GM12864 (cell line): ENCODE measurements at places on chromosomes 5 and 9.

GRCh38 chr5:132074091-132074771 lies 642 bp downstream of the CSF2 start:
- DNase-seq, result no peak

DNA sequence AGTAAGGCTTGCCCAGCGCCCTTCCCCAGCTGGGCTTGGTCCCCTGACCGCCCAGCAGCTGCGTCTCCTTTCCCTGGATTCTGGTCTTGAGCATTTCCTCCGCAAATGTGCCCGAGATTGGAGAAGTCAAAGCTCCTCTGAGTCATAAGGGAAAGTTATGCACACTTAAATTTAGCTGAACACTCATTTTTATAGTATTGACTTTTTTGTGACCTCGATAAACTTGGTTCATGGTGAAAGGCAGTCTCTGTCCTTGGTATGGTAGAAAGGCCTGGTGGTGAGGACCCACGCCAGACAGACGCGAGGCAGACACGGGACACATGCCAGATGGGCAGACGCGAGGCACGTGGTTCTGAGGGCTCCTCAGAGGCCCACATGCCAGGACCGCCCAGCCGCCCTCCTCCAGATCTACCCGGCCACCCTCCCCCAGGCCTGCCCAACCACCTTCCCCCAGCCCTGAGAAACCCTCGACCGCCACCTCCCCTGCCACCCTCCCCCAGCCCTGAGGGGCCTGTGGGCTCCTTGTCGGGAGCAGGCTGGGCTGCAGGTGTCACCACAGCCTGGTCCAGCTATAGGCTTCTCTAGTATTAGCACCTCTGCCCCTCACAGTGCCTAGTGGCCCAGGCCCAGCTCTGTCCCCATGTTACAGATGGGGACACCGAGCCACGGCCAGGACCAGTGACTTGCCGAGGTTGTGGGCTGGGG lies 60.9 kb upstream of the CACNA1B start:
- peak; percentile 38 for DNase-seq

DNA sequence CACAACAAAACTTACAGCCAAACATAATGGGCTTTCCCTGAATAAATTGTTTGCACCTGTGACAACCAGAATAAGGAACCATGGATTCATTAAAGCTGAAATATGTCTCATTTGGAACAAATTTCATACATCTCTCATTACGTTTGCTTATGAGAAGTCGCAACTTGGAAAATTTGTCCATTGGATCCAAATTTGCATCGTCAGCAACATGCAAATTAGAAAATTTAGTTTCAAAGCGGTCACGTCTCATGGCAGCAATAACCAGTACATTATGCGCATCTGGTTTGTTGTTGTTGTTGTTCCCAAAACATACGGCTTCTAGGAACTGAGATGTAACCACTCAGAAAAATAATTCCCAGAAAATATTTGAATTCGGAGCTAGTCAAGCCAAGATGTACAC lies 1311.5 kb upstream of the CDH6 start:
- no peak for DNase-seq

- DNase-seq, result no peak
Measured at GRCh38 chr5:7886849-7887475, 18.0 kb downstream of the MTRR start.

DNA sequence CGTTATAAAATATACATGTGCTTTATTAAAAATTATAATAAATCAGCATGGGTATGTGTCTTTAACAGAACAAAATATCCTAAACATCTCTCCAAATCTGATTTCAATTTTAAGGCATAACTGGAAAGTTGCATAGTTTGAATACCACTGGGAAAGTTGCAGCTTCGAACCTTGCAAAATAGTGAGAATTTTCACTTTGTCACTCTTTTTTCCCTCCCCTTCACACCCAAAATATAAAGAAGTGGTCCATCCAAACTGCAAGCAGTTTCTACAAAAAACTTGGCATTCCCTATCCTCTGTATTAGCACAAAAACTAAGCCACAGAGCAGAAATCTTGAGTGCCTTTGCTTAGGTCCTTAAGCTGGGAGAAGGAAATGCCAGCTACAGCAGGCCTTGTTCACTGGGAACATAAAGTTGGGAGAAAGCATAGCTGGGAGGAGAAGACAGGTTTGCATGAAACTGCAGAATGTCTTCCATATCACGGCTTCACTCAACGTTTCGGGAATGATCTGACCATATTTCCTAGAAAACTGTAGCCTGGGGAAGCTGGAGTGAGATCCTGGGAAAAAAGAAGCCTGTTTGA lies 400.3 kb downstream of the EBF1 start:
- no peak for DNase-seq

DNA sequence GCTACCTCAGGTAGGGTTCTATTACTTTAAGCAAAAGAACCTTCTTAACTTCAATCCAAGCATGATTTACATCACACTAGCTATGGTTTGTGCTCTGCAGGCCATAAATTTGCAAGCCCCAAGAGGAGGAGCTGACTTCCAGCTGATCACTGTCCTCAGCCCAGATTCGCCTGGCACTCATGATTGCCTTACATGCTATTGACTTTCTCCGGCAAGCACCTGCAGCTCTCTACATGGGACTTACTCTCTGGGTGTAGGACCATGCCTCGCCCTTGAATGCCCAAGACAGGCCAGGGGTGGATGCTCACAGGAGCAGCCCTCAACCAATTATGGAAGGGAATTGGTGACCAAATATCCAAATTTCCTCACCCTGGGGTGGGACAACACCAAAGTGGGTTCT lies 99.8 kb downstream of the ESM1 start:
- DNase-seq, result no peak

DNA sequence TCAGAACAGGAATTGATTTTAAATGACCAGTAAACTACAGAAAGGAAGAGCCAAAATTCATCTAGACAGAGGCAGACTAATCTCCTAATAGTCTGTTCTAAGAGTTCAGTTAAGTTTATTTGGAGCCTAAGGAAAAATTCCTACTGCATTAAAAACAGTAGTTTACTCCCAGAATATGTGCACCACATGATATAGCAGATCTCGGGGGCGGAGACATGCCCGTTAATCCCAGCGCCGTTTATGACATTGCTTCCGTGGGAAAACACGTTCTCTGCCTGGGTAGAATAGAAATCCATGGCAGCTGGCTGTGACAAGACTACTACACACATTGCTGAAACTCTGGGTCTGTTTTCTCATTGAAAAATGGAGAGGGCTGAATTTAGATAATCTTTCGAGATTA lies 11.4 kb downstream of the HABP4 start:
- DNase-seq, result no peak

DNA sequence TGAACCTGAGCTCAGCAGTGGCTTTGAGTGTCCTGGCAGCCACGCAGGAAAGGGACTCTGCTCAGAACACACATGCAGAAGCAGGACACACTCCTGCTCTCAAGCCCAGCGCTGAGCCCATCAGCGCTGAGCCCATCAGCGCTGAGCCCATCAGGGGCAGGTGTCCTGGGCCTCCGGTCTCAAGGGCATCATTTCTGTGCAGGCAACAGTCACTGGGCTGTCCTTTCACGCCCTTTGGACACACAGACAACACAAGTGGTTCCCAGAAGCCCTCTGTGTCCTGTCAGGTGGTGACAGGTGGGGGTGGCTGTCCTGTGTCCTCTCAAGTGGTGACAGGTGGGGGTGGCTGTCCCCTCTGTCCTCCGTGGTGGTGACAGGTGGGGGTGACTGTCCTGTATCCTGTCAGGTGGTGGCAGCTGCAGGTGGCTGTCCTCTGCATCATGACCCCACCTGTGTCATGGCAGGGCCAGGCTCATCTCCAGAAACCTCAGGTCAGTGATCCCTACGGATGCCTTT lies 39.0 kb upstream of the CLPTM1L start:
- no peak for DNase-seq

DNA sequence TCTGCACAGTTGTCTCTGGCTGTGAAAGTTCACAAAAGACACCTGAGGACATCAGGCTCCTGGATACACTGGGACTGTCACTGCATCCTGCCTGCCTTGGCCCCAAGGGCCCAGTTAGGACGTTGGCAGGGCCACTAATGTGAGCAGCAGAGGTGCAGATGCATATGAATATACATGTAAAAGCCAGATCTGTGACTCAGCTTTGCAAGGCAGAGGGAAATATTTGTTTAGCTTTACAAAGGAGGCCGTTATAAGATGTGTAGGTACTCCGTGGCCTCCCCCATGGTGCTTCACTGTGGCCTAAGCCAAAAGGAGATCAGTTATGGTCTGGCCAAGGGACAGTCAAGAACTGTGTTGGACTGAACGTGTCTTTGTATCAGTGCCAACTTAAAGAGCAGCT lies 4.1 kb upstream of the C1QTNF3 start:
- no peak for DNase-seq

DNA sequence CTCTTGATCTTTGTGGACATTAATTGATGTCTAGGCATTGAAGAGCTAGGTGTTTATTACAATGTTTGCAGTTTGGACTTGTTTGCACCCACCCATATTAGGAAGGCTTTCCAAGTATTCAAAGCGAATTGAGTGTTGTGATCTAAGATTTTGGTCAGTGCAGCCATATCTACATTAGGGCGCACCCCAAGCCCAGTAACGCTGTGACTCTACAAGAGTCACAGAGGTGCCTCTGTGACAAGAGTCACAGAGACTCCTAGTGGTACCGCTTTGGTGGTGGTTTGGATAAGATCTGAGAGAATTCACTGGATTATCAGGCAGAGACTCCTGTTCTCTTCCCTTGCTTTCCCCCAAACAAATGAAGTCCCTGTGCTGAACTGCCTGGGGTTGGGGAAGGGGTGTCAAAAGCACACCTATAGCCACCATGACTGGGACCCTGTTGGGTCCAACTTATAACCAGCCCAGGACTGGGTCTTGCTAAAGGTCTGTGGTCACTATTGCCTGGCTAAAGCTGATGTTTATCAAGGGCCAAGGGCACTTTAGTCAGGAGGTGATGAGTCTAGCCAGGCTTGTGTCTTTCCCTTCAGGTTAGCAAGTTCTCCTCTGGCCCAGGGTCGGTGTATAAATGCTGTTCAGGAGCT lies 114.1 kb upstream of the RIOK2 start:
- peak; percentile 13 for DNase-seq

- no peak for DNase-seq
Measured at GRCh38 chr9:115158661-115159481, 40.9 kb upstream of the TNC start.

DNA sequence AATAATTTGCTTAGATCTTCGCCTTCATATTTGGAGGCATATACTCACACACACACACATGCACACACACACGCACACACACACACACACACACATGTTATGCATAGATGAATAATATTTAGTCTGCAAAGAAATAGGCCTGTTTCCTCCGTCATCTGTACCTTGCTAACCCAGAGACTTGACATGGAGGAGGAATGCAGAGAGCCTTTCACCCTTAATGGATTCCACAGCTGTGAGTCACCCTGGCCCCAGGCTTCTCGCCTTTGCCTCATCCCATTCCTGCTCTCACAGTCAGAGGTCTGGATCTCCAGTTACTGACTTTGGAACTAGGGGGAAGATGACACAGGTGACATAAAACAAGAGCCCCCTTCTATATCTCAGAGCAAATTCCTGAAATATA lies 29.7 kb downstream of the ZNF462 start:
- no peak for DNase-seq

DNA sequence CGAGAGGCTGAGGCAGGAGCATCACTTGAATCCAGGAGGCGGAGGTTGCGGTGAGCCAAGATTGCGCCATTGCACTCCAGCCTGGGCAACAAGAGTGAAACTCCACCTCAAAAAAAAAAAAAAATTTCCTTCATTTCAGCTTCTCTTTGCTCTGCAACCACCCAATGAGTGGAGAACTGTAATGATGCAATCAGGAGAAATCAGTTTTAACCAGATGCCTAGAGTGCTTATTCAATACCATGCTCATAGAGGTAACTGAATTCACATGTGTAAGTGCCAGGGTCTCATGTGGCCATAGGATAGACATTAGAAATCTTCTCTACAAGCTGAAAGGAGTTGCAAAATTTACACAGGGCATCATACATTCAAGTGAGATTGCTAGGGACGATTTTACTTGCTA lies 70.6 kb downstream of the HMHB1 start:
- no peak for DNase-seq

DNA sequence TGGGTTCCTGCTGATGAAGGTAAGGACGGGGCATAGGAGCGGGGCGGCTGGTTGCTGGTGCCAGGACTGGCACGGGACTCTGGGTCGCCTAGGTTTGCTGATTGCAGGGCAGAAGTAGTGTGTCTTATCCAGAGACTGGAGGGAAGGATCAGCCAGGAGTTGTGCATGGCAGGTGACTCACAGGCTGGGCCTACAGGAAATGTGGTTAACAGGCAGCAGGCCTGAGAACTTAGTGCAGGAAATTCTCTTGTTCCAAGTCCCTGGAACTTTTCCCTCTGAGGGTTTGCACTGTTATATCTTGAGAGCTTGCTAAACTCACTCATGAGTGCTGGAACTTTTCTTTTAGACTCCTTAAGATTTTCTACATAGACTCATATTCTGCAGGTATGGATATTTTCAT lies 95.1 kb downstream of the ANXA2R start:
- no peak for DNase-seq

- no peak for DNase-seq
Measured at GRCh38 chr5:54445691-54446378, 9.7 kb upstream of the HSPB3 start.

- no peak for DNase-seq
Measured at GRCh38 chr5:141709699-141710267, 27.8 kb upstream of the ARAP3 start.

- no peak for DNase-seq
Measured at GRCh38 chr5:180130291-180130869, 58.8 kb upstream of the RNF130 start.

DNA sequence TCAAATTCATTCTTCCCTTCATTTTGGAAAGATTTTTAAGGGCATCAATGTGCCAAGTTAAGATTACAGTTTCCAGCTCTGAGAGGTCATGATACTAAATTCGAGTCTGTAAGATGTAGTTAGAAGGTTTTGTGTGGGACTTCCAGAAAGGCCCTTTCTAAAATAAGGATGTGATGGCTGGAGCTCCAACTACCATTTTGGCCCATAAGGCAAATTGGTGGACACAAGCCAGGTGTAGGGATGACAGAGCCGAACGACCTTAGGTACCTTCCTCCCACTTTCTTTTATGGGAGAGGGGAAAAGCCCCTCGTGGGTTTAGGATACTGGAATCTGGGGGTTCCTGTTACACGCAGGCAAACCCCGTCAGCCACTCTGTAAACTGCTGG lies 54.3 kb upstream of the PTPDC1 start:
- no peak for DNase-seq

- DNase-seq, result no peak
Measured at GRCh38 chr5:1415626-1416360, 29.4 kb downstream of the SLC6A3 start.

DNA sequence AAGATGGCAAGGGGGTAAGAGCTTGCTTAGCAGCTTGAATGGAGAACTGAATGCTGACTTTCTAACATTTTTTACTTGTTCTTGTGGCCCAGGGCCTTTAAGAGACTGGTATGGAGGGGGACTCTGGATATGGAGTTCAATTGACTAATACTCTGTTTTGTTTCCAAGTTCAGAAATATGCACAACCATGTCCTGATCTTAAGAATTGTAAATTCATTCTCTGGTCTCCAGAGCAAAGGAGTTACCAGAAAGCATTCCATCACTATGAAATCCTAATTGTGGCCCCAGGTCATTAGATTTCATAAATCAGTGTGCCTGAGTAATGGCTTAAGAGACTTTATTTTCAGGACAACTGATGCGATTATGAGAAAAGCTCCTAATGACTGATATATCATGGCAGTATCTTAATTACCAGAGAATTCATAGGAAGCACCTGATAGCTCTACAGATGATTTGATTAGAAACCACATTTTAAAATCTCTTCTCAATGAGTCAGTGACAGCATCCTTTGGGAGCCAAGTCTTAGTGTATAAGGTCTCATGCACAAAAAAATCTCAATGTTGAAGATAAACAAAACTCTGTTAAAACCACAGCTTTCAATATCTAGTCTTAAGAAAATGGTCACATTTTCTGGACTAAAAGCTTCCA lies 613.6 kb upstream of the KLF4 start:
- no peak for DNase-seq

GRCh38 chr5:174412941-174413340 lies 311.4 kb upstream of the MSX2 start:
- no peak for DNase-seq
